OCI-LY7 (cell line): ENCODE measurements at places on chromosomes 16 and 17.

DNA sequence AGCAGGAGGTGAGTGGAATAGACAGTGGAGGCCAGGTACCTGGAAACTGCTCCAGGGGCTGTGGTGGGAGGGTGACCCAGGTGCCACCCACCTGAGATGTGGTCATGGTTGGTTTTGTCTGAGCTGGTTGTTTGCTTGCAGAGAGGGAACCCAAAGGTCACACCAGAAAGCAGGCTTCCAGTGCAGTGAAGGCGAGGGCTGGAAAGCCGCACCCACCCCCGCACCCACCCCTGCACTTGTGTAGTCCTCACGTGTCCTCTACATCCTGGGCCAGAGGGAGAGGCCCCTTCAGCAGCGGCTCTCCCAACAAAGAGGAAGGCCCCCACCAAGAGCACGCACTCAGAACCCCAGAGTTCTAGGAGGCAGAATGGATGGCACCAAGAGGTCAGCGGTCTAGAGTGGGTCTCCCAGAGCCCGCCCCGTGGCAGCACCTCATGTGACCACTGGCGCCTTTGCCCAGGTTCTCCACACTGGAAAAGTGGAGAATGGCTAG, 92.6 kb upstream of the CBX4 start:
- DNase-seq = no peak

GRCh38 chr17:81583589-81584342, 31.6 kb upstream of the FAAP100 start:
- DNase-seq = no peak

DNA sequence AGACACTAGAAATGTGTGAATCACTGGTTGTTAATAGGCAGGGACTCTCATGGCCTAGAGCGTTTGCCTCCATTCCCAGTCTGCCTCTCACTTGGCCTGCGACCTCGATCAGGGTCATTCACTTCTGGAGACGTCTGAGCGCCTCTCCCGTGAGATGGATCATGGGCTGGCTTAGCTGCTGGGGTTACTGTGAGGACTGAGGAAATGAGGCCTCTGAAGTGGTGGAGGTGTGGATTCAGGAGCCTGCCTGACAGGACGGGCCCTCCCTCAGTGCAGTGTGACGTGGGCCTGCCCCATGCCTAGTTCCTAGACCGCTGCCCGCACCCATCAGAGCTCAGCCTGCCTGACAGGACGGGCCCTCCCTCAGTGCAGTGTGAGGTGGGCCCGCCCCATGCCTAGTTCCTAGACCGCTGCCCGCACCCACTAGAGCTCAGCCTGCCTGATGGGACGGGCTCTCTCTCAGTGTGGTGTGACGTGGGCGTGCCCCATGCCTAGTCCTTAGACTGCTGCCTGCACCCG, 61.9 kb downstream of the BANP start:
- no peak for DNase-seq

DNA sequence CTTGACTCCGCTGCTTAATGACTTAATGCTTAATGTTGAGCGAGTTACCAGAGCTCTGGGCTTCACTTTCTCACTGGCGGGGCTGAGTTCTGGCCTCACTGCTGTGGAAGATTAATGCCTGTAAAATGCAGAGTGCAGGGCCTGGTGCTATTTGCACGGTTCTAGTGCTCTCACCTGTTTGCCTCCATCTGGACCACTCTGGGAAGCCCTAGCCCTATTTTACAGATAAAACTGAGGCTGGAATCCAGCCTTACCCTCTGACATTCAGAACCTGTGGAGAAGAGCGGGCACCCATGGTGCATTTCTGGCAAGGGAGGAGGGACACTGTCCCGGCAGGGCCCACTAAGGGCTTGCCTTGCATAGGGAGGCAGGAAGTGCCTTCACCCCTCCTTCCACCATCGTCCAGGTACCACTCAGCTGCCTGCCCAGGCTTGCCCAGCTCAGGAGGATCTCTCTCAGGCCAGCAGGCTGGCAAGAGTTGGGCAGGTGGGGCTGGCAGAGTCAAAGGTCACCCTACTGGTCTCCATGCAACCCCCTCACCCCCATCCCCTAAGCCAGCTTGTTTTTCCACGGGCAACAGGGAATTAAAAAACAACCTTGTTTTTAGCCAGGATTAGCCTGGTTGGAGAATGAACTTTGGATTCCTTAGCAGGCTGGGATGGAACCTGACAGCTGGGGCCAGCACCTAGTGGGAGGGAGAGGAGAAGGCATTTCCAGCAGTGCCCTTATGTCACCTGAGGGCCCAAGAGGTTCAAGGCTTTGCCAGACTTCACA, 4.1 kb upstream of the UBALD1 start:
- no peak for DNase-seq

- peak; percentile 56 for DNase-seq
Observed at GRCh38 chr16:4693956-4694641, 737 bp downstream of the NUDT16L1 start.

DNA sequence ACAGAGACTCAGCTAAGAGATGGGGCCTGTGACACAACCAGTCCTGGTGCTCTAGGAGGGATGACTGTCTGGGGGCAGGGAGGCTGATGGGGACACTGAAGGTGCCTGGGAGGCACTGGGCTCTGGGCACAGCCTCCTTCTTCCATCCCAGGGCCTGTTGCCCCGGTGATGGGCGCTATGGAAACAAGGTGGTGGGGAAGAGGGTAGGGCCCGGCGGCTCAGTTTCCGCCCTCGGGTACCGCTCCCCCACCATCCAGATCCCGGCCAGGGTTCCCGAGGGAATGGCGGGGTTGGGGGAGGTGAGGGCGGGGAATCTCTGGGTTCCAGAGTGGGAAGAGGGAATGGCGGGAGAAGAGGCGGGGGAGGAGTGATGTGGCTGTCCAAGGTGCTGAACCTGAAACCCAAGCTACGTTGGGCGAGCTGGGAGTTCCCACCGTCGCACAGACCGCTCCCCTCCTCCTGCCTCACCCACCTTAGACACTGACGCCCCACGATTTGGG, 981 bp downstream of the KCNH4 start:
- DNase-seq = peak; percentile 13

- DNase-seq = no peak
Observed at GRCh38 chr17:68396226-68397107, 60.8 kb downstream of the WIPI1 start.

DNA sequence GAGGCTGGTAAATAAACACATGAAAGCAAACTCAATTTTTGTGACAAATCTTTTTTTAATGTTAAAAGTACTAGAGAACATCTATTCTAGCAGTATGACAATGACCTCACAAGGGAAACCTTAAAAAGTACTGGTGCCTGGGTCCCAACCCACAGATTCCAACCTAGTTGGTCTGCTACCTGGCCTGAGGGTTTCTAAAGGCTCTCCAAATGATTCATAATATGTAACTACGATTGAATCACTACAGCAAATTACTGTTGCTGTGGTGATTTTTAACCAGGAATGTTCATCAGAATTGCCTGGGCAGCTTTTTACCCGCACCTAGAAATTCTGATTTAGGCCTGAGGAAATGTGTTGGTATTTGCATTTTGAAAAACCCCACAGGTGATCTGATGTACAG, 26.1 kb downstream of the CDR2 start:
- no peak for DNase-seq

- DNase-seq = no peak
Observed at GRCh38 chr16:11688520-11688886, 20.2 kb downstream of the SNN start.

DNA sequence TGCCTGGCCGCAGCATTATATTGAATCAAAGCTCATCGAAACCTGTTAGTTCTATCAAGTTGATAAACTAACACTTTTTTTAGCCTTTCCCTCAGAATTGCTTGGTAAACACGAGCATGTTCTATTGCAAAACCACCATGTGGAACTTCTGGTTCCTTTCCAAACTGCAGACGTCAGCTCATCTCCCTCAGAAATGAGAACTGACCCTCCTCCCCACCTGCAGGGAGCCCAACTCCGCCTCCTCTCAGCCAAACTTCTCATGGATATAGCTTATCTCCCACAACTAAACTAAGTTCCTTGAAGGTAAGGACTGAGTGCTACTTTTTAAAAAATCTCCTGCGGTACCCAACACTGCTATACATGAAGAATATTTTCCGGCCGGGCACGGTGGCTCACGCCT, 6.7 kb downstream of the SHMT1 start:
- no peak for DNase-seq

DNA sequence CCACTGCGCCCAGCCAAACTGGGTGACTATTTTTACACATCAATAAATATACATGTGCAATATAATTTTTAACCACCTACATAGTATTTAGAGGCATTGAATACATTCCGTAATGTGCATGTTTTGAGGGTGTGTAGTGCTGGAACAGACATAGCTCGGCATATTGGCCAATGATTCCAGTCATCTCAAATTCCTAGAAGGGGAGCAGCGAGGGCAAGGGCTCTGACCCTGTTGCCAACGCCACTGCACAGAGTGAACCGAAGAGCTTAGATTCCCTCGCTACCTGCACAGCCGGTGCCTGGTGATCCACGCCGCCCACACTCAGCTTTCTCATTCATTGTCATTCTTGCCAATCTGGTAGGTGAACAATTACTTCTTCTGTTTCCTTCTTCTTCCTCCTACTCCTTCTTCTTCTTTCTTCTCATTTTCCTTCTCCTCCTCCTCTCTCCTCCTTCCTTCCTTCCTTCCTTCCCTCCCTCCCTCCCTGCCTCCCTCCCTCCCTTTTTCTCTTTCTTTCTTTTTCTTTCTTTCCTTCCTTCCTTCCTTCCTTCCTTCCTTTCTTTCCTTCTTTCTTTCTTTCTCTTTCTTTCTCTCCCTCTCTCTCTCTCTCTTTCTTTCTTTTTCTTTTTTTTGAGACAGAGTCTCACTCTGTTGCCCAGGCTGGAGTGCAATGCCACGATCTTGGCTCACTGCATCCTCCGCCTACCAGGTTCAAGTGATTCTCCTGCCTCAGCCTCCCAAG, 26.3 kb upstream of the ATP2A3 start:
- no peak for DNase-seq

- no peak for DNase-seq
Observed at GRCh38 chr16:51458356-51459140, 307.5 kb upstream of the SALL1 start.
